ENCODE measurements at places on chromosomes 11 and 22. TPM values are rescaled to one million over a fixed set of nuclear protein-coding genes. Genes with fewer than 3 reads are reported as not detected.

The FADS3 gene
- 7.7 TPM for total RNA-seq

DNA sequence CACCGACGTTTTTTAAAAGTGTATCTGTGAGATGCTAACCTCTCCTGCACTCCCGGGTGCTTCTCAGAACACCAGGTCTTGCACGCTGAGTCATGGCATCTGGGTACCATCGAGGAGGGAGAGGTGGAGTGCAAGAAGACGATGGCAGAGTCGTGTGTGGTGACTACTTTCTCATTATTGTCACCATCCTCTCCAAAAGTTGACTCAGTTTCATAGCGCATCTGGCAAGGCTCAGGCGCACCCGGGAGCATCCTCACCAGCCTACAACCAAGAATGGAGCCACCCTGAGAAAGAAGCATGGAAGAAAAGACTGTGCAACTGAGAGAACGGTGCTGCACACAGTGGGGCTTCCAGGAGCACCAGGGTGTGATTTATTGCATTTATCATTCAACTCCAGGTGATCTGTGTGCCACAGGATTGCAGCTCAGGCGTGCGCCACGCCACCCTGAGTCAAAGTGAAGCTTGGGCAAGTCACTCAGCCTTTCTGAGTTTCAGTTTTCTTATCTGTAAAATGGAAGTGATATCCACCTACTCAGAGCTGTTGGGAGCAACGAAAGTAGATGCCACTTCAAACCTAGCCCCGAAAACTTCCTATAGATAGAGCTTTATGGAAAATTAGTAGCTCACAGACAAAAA, 65.4 kb downstream of the LINC01488 start:
- peak; percentile 62 for DNase-seq

DNA sequence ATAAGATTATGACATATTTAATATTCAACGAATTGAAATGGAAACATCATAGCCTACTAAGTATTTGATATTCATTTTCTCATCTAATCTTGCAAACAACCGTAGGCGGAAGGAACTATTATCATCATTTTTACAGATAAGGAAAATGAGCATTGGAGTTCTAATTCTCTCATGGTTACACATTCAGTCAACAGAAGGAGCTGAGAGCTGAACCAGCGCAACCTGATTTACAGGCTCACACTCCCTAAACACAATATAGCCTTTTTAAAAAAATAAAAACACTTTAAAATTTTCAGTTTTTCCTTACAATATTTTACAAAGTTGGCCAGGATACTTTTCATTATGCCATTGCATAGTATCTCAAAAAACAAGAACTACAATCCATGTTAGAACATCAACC, 74.8 kb downstream of the APOL5 start:
- no peak for DNase-seq

The OR5I1 gene
- total RNA-seq = not detected

Measured in activated CD8-positive, alpha-beta memory T cell treated with anti-CD3 and anti-CD28 coated beads, Interleukin-2, amount 10 ng/mL, durations not matched to agents 7 days and 5 days (primary cell).